ENCODE measurements at places on chromosomes 2 and 18.

DNA sequence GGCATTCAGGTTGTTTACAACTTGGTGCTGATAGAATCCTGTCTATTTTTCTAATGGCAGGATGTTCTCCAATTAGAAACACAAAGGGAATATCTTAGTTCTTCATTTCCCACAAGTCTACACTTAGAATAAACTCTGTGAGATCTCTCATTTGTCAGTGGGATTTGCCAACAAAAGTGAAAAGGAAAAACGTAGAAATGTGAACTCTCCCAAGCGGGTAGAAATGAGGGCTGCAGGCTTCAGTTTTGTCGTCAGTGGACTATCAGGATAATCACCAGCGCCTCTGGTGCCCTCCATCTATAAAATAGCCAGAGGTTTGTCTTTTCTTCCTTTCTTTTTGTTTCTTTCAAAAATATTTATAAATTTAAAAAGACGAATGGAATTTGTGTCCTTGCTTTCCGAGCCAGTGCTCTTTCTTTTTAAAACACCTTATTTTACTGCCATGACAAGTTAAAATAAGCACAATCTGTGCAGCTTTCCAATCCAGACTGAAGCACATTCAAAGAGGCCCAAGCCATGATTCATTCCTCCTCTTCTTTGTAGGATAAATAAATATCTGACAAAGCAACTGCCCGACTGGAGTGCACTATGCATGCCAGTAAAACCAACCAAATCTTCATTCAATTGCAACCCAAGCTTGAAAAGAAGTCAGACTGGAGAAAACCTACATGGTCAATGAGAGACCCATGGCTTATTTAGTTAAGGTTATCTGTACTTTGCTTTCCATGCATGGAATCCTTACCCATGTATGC is 185.8 kb downstream of the ANKRD44 start:
- DNase-seq = no peak

DNA sequence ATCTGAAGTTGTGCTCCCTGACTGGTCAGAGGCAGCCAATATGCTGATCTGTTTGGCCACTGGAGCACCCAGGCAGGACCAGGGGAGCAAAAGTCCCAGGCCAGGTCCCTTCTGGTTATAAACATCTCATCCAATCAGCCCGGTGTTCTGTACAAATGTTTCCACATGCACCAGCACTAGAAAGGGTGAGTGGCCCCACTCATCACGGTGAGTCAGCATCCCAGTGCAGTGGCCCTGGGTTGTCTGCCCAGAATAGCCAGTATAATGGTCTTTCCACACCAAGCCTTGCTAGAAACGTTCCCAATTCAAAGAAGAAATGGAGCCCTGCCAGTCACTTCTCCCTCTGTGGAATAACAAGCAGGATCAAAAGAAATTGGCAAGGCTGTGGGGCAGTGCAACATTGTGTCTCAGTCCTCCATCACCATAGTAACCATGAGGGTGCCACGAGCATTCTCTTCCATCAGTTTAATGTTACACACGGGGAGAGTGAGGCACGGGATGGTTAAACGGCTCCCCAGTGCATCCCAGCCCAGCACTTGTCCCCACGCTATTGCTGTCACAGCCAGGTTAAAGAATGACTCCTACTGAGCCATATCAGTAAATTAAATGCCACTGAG is 174.9 kb downstream of the SEPTIN10 start:
- no peak for DNase-seq

DNA sequence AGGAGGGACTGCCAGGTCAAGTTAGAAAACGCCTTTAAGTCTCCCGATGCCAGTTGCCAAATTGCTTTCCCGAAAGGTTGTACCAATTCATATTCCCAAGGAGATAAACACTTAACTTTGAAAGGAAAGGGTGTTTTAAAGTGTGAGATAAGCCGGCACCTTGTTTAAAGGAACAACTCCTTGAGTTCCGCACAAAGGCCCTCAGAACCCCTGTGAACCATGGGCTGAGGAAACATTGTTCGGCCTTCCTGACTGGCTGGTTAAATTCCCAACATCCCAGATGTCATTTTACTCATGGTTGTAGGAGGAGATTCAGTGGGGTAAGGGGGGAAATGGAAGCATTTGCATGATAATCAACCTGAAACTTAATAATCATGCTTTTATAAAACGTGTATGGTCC is 126.6 kb downstream of the BCL11A start:
- DNase-seq = no peak

- DNase-seq = no peak
These were observed 356.6 kb downstream of the FBXO15 start for GRCh38 chr18:73791081-73791480.

DNA sequence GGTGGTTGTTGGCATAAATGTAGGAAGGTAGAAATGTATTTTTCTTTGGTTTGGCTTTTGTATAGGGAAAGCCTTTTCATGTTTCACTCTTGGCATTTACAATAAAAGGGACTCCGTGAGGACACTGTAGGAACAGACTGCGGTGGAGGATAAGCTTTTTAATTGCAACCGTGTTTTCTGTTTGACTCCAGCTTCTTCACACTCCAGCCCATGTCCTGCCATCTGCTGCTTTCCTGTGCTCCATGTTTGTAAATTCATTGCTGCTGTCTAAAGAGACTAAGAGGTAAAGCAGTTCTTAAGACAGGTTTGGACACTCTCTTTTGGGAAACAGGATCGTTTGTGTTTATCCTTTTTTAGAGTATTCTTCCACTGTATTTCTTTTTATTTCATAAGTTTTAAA is 33.3 kb downstream of the WDR75 start:
- DNase-seq = no peak

DNA sequence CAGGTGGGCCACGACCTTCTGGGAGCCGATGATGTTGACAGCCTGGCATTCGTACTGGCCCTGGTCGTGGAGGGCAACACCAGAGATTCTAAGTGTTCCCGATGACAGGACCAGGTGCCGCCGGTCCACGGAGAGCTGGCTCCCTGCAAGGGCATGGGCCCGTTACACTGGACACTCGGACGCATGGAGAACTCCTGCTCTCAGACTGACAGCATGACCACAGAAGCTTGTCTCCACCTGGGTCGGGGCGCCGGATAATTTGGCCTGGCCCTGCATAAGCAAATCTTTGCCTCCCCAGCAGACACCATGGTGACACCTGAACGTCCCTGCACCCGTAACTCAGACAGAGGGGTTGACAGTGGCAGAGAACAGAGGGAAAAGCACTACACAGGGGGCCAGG is 80.7 kb downstream of the PXDN start:
- no peak for DNase-seq

GRCh38 chr2:204625135-204625534 is 79.9 kb downstream of the PARD3B start:
- no peak for DNase-seq

- DNase-seq = no peak
These were observed 395.6 kb upstream of the HS6ST1 start for GRCh38 chr2:128714285-128714684.

GRCh38 chr2:36193680-36194079 is 161.9 kb upstream of the CRIM1 start:
- DNase-seq = no peak

DNA sequence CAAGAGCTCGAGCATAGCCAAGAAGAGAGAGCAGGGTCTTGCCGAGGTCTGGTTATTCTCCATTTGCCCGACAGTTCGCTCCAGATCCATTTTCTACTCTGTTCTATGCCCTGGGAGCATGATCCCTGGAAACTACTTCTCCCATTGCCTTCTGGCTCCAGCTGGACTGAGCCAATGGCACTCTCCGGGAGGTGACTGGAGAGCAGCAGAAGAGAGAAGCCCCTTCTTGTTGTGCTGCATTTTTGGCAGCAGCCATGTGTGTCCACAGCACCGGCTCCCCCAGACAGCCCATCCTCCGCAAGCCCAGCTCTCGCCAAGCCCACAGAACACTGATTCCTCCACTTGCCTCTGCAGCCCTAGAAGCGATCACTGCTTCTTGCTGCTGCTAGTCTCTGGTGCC is 345.5 kb downstream of the TNS1 start:
- no peak for DNase-seq

DNA sequence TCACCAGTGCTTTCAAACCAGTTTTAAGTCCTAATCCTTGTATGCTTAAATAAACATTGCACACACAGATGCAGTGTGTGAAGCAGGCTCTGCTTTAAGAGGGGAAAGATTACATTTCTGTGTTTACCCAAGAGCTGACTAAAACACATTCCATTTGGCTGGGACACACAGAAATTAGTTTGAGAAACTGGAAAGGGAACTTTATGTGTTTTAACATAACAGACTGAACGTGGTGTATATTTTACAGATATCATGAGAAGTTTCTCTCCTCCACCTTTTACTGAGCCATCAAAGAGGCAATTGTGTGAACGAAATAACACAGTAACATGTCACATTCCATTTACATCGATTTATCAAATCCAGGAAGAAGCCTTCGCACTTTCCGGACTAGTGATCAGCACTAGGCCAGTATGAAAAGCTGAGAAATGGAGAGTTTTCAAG is 121.8 kb downstream of the MAIP1 start:
- DNase-seq = no peak

- DNase-seq = no peak
These were observed 117.9 kb upstream of the ZBTB14 start for GRCh38 chr18:5413447-5413846.

GRCh38 chr18:13491138-13491537 is 235.2 kb downstream of the FAM210A start:
- DNase-seq = no peak

- DNase-seq = no peak
These were observed 17.3 kb upstream of the STAT1 start for GRCh38 chr2:191031256-191031655.

DNA sequence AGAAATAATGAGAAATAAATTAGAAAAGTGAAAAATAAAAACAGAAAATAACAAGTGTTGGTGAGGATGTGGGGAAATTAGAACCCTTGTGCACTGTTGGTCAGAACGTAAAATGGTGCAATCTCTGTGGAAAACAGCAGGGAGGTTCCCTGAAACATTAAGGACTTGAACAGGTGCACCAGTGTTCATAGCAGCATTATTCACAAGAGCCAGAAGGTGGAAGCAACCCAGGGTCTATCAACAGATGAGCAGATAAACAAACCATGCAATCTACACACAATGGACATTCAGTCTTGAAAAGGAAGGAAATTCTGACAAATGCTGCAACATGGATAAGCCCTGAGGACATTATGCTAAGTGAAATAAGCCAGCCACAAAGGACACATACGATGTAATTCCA is 58.2 kb upstream of the TFCP2L1 start:
- no peak for DNase-seq

- no peak for DNase-seq
These were observed 24.7 kb downstream of the PKDCC start for GRCh38 chr2:42072349-42073118.

GRCh38 chr2:234669621-234670020 is 172.7 kb upstream of the ARL4C start:
- DNase-seq = no peak

DNA sequence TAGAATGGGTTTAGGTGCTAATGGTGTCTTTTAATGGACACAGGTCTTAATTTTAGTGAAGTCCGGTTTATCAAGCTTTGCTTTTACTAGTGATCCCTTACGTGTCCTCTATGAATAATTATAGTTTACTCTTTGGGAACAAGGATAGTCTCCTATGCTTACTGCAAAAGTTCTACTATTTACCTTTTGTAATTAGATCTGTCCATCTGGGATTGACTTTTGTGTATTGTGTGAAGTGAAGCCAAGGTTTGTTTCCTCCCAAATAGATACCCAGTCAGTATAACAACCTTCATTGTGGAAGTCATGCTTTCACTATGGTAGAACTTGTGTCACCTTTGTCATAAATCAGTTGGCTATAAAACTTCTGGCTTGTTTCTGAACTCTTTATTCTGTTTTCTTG is 740.9 kb upstream of the CRIM1 start:
- no peak for DNase-seq

DNA sequence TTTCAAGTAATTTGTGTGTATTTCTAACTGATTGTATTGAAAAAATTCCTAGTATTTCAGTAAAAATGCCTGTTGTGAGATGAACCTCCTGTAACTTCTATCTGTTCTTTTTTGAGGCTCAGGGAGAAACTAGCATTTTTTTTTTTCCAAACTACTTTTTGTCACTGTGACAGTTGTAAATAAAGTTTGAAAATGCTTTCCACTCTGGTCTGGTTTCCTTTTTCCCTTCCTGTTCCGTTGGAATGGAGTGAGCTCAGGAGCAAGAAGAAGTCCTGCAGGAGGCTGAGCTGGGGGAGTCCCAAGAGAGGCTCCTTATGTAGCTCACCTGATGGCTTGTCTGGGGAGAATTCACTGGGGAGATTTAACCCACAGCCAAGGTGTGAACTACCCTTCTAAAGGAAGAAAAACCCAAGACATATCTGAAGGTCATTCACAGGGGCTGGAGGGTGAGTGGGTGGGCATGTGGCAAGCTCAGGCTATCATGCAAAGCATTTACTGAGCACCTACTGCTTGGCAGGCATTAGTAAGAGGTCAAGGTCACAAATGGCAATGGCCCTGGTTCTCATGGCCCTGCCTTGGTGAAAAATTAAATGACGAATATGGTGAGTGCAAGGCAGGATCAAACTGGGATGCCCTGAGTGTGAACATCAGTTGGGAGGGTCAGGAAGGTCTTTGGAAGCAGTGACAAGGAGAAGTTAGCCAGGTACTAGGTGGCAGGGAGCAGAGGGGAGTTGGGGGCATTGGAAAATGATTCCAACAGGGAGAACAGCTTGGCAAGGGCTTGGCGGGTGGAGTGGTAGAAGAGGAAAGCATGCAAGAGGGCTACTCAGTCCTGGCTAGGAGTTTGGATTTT is 28.7 kb downstream of the LBH start:
- DNase-seq = no peak

GRCh38 chr2:84855731-84856130 is 25.2 kb downstream of the TRABD2A start:
- DNase-seq = no peak

DNA sequence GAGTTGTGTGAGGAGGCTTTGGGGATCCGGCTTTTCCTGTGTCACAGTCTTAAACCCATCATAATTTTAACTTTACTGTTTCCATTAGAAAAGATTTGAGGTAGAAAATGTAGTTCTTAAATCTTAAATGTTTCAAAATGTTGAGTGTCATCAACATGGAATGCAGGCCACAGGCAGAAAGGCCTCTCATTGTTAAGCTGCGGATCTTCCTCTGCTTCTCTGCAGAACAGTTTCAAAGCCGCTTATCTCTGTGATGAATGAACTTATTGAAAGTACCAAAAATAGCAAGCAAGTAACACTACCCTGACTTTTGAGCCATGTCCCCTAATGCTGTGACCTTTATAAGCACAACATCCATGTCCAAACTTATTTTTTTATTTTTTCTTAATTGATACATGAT is 1645.8 kb downstream of the DPP10 start:
- DNase-seq = no peak

GRCh38 chr2:145066151-145066661 is 546.3 kb upstream of the ZEB2 start:
- DNase-seq = no peak

DNA sequence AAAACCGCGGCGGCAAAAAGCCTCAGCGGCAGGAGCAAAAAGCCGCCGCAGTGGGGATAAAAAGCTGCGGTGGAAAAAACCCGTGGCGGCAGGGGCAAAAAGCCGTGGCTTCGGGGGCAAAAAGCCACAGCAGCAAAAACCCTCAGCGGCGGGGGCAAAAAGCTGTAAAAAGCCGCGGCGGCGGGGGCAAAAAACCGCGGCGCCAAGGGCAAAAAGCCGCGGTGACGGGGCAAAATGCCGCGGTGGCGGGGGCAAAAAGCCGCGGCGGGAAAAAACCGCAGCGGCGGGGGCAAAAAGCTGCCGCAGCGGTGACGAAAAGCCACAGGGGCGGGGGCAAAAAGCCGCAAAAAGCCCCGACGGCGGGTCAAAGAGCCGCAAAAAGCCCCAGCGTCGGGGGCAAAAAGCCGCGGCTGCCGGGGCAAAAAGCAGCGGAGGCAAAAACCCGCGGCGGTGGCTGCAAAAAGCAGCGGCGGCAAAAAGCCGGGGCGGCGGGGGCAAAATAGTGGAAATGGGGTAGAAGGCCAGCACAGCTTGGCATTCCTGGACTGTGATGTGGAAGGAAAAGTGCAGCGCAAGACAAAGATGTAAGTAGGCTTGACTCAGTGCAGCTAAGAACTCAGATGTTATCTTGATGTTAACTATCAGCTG is 151.8 kb downstream of the ANKRD30BL start:
- no peak for DNase-seq
